Smooth muscle cell of the umbilical artery (primary cell): ENCODE measurements at places on chromosomes 3 and 15. TPM values are rescaled to one million over a fixed set of nuclear protein-coding genes. Genes with fewer than 3 reads are reported as not detected.

Gene SH2D7
- total RNA-seq = not detected in 2 replicates

Gene WDR72
- total RNA-seq = not detected in 2 replicates

Gene IMPDH2
- total RNA-seq = 181 and 209 TPM in 2 replicates

Gene SI
- not detected in 2 replicates for total RNA-seq

Gene CIP2A
- 4.8 and 19.8 TPM in 2 replicates for total RNA-seq
